ENCODE measurements at places on chromosomes 4 and X.

GRCh38 chr4:148214529-148215166 is 227.6 kb downstream of the NR3C2 start:
- no peak for DNase-seq

- no peak for DNase-seq
These were observed 91.2 kb upstream of the GPR50 start for GRCh38 chrX:151085207-151085606.

GRCh38 chr4:156957556-156957955 is 14.0 kb downstream of the PDGFC start:
- no peak for DNase-seq

DNA sequence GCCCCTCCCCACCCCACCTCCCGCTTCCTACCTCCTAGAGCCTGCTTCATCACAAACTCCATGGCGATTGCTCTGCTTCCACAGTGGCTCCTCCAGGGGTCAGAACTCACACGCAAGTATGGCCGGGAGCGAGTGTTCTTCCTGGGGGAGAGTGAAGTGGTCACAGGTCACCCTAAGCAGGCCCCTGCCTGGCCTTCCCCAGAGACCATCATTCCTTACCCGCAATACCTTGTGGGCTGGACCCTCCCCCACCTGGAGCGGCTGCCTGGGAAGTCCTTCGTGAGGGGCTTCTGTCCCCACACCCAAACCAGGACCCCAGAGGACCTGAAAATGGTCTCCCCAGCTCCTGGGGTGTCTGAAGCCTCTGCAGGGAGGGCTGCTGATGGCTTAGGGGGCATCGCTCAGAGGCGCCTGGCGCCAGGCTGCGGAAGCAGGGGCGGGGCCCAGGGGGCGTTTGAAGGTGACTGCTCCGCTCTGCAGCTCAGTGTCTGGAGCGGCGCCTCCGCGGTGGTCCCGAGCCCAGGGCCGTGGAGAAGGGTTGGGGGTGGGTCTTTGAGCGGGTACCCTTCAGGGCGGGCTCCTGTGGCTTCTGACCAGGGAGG is 1.4 kb downstream of the CPLX1 start:
- DNase-seq: no peak

GRCh38 chr4:1807332-1807777 is 14.3 kb downstream of the FGFR3 start:
- DNase-seq: no peak

- no peak for DNase-seq
These were observed 21.1 kb downstream of the RASSF6 start for GRCh38 chr4:73599182-73599581.

GRCh38 chr4:105622269-105622668 is 69.8 kb downstream of the ARHGEF38 start:
- DNase-seq: no peak

GRCh38 chrX:57286507-57287251 is at the start of gene FAAH2:
Gene FAAH2 (plus strand): TSS chrX:57286706. CDS start chrX:57286826, 120 bp downstream.
- no peak for DNase-seq

DNA sequence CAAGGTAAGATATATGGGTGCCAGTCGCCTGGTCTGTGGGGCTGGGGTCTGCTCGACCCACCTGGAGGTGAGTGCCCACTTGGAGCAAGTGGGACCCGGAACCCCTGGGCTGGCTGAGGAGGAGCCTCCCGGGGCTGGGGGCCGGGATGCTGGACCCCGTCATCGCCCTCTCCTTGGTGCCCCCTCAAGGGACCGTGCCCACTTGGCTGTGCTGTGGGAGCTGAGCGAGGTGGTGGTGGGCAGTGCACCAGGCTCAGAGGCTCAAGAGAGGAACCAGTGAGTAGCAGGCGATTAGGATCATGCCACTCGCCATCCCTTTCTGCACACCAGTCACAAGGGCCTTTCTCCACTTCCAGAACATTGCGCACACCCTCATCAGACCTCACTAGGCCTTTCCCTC is 203.8 kb upstream of the PSAPL1 start:
- DNase-seq: no peak

DNA sequence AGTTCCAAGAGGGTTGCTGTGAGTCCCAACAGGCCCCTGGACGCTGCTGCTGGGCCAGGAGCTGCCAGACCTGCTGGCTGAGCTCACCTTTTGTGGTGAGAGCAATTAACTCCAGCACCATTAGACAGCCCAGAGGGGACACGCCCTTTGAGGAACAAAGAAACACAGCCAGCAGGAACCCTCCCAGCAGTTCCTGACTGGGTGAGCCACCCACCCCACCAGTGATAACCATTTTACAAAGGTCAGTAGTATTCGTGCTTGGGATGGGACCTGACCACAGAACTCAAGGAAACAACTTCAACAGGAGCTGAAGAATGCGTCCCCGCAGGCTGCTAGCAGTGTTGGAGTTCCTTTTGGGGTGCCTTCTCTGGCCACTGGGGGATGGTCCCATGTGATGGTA is 38.8 kb upstream of the AFAP1 start:
- no peak for DNase-seq

GRCh38 chr4:101527188-101527587 is 179.9 kb upstream of the PPP3CA start:
- DNase-seq: no peak

- DNase-seq: no peak
These were observed 25.5 kb downstream of the MAGEA4 start for GRCh38 chrX:151938172-151938571.

- no peak for DNase-seq
These were observed 398.6 kb upstream of the TECRL start for GRCh38 chr4:64807821-64808220.

GRCh38 chr4:122854447-122855352 is 28.1 kb downstream of the FGF2 start:
- DNase-seq: no peak

- DNase-seq: no peak
These were observed 435.8 kb downstream of the SPRY1 start for GRCh38 chr4:123832173-123833026.

DNA sequence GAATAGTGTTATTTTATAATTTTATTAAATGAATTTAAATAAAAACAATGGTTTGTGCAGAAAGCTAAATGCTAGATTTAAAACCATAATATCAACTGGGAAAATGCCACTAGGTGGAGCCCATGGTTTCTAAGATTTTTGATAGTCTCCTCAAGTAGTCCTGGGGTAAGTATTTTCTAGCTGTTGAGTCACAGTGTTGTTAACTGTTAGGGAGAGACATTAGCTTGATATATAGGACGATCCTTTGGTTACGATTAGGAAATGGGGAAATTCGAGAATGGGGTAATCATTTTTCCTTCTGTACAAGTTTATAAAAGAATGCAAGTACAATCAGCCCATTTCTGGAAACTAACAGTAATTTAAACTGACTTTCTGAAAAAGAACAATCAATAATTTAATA is 378.4 kb downstream of the ANKRD50 start:
- no peak for DNase-seq

GRCh38 chrX:53587795-53588420 is 98.6 kb downstream of the HUWE1 start:
- no peak for DNase-seq

GRCh38 chr4:84901173-84901572 is 65.3 kb downstream of the WDFY3 start:
- no peak for DNase-seq

GRCh38 chr4:147755561-147756295 is 23.8 kb downstream of the ARHGAP10 start:
- DNase-seq: no peak

- no peak for DNase-seq
These were observed 1116.0 kb upstream of the TENM3 start for GRCh38 chr4:181127171-181127570.

- no peak for DNase-seq
These were observed 168.9 kb downstream of the MAB21L2 start for GRCh38 chr4:150750824-150751223.

DNA sequence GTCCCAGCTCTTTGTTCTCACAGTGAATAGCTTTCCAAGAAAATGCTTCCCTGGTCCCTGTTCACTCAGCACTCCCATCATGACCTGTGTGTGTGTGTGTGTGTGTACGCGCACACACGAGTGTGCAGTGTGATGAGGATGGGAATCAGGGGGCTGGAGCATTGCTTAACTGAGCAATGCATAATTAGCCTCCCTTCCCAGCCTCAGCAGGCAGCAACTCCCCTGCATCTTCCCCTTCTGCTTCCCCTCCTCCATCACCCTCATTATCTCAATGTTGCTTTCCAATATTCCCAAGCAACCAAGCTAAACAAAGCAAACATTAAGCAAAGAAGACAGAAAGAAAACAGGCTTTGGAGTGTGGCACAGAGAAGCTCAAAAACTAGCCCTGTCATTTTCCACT is 137.0 kb downstream of the RBM47 start:
- DNase-seq: no peak

DNA sequence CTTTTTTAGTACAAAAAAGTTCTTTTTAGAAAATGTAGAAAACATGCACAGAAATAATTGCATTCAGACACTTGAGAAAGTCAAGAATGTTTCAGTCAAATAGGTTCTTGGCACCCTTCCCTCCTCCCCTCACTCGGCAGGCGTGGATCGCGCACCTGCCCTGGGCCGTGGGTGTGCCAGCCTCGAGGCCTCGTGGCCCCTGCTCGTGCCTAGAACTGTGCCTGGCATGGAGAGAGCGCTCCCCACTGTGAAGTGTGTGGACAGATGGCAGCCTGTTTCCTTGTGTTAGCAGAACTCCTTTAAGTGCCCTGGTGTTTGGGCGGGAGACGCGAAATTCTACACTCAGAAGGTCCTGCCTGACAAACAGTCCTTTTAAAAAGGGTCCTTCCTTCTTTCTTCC is 14.7 kb downstream of the RGS12 start:
- no peak for DNase-seq

DNA sequence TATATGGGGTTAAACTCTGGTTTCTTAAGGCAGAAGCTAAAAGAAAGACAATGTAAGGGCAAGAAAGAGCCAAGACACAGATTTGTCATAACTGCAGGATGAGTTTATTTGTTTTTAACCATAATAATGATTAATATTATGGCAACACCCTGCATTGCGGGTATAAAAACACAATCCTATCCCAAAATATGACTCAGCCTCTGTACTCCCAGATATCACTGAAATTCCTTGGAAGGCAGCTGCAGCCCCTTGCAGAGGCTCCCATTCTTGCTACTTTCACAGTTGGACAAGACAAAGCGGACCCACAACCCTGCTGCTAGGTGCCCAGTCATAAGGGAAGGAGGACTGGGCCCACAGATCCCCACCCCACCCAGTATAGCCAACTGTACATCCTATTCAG is 20.4 kb upstream of the FGF16 start:
- no peak for DNase-seq

GRCh38 chrX:22952010-22952409 is 47.8 kb upstream of the DDX53 start:
- DNase-seq: no peak

DNA sequence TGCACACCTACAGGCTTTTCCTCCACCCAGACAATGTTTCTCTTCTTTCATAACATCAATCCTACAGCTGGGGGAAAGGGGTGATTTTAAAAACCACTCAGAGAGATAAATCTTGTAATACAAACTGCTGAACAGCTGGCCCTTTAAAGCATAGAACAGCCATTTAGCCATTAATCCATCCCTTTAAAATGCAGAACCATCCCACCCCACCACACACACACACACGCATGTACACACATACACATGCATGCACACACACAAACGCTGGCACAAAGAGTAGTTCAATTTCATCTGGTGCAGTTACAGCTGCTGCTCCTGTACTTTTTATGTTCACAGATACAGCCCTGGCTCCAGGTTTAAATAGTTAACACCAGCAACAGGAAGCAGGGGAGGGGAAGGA is 426.1 kb downstream of the MID1IP1 start:
- no peak for DNase-seq

DNA sequence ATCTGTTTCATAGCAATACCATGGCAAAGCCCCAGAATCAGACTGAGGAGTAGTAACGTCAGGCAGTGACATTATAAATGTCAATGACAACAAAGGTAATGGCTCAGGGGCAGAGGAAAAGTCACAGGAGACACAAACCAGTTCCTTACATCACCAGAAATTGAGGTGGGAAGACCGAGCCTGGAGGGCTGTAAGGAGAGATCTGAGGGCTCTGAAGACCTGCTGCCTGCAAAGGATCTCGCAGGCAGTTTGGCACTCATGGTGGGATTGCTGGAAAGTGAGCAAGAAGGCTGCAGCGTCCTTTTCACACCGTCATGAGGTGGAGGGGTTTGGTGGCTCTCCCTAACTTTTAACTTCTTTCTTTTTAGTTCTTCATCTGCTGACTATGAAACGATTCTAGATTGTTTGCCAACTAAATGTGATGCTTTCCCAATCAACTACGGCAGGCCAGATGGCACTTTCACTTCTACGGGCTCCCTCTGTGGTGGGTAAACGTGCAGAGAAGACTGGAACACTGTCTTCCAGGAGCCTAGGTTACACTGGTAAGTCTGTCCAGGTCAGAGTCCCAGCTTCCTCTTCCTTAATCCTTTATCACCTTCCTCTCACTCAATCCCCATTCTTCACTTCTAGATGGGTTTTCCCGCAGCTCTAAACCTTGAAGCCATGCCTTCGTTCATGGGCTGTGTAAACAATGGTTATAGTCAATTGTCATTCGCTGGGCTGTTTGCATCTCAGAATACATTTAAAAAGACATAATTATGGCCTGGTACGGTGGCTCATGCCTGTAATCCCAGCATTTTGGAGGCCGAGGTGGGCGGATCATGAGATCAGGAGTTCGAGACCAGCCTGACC is 58.2 kb downstream of the TBC1D9 start:
- no peak for DNase-seq

DNA sequence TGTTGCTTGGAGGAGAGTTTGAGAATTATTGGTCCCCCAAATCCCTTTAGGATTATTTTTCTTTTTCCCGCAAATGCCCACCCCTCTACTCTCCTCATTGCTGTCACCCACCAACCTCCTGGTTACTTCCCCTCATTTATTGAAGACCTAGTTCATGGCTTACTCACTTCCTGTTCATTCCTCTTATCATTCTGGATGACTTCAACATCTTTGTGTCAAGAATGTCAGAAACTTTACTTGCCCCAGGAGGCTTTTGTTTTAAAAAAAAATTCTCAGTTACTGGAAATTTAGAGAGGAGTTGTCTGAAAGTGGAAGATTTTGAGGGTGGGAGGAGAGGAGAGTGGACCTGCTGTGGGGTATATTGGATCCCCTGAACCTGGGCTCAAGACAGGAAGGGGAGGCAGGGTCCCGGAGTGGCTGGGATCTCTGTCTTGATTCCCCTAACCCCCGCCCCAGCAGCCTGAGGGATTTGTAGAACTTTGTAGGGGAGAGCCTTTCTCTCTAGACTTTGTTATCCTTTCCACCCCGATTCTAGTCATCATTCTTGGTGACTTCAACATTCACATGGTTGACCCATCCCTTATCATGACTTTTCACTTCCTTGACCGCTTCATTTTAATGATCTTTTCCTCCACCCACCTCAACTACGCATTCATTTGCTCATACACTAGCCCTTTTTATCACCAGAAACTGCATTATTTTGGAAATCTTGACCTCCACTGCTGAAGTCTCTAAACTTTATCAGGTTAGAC is 69.9 kb upstream of the ESX1 start:
- no peak for DNase-seq

GRCh38 chrX:140505421-140506337 is 810 bp upstream of the SOX3 start:
- DNase-seq: no peak

DNA sequence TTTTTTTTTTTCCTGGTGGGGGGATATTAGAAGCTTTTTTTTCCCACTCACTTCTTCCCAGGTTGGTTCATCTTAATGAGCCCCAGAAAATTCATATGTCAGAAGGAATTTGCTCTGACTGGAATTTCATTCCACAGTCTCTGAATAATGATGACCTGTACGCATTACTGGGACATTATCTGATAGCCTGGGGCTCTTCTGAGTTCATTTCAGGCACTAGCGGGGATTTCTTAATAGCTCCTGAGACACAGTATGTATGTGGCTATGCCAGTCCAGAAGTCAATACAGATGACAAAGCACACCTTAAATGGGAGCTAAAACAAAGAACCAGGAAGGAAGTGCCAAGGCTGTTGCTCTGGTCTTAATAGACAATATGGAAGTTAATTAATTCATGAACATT is 295.2 kb upstream of the IGFBP7 start:
- no peak for DNase-seq

Measured in vagina (tissue), 2 donors.